ENCODE measurements at places on chromosomes 5 and 9.

DNA sequence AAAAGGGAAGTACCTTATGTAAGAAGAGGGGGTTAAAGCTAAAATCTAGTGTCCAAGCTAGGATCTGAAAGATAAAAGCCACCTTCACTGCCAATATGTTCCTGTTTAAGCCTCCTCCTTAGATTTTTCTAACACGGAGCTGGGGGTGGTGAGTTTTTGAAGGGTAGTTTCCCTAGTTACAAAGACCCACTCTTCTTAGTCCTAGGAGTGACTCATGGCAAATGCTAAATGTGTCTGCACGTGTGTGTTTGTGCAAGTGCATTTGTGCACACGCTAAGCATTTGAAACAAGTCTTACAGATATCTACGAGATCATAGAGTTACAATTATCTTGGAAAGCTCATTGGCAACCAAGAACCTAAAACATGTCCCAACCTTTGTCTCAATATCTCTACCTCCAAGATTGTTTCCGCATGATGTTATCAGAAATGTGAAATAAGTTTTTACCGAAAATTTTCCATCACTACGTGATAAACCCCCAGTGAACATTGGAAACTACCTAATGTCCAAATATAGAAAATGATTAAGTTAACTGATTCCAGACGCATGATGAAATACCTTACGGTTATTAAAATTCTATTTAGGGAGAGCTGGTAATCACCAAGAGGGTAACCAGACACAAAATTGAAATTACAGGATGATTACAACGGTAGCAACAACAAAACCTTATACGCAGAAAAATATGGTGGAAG lies 78.0 kb upstream of the HRH2 start:
- no peak for DNase-seq

GRCh38 chr9:116075191-116075590 lies 78.4 kb upstream of the PAPPA start:
- no peak for DNase-seq

GRCh38 chr5:34703767-34704713 lies 47.9 kb downstream of the RAI14 start:
- no peak for DNase-seq

DNA sequence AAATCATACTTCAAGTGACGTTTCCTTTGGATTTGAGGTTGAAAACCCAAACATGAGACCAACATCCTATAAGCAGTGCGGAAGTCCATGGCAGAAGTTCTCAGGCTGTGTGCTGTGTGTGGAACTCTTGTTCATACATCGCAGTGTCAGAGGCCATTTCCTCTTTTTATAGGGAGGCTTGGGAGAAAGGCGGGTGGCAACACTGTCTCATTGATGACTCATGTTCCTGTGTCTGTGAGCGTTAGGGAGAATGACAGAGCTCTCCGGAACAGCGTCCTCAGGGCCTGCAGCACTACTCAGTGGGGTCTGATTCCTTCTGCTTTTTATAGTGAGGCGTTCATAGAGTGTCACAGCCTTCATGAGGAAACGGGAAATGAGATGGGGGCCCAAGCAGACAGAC lies 98.8 kb upstream of the BASP1 start:
- DNase-seq, result no peak

DNA sequence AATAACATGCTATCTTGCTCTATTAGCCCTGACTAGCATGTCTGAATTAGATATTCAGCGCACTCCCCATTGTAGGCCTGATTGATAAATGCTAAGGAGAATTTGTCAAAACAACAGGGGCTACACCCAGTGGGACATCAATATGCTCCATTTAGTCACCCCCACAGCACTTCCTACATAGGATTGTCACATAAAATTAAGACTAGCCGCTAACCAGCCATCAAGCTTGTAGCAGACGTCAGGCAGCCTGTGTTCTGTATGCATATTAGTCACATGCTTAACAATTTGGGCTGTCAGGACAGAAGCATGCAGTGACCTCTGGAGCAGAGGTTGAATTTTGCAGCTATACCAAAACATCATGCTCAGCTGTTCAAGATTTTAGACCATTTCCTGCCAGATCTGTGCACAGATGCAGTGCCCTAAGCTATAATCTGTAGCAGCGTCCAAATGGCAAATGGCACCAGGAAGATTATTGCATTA lies 197.4 kb upstream of the ISL1 start:
- DNase-seq, result peak; percentile 86

- peak; percentile 62 for DNase-seq
Observed at GRCh38 chr5:58828258-58828657, 245.4 kb downstream of the RAB3C start.

DNA sequence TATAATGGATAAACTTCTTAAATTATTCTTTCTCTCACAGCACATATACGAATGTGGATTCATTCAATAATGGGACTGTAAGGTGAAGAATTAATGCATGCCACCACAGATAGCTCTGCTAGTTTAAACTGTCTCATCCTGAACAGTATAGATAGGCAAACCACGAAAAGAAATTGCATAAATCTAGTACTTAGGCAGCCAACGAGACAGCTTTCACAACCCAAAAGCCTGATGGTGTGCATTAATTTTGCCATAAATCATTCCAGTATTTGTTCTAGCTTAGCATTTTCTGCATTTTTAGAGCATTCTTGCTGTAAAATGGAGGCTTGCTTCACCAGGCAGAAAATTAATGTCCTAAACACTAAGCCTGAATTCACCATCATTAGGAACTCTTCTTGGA lies 834.2 kb upstream of the DMAC1 start:
- DNase-seq, result no peak

DNA sequence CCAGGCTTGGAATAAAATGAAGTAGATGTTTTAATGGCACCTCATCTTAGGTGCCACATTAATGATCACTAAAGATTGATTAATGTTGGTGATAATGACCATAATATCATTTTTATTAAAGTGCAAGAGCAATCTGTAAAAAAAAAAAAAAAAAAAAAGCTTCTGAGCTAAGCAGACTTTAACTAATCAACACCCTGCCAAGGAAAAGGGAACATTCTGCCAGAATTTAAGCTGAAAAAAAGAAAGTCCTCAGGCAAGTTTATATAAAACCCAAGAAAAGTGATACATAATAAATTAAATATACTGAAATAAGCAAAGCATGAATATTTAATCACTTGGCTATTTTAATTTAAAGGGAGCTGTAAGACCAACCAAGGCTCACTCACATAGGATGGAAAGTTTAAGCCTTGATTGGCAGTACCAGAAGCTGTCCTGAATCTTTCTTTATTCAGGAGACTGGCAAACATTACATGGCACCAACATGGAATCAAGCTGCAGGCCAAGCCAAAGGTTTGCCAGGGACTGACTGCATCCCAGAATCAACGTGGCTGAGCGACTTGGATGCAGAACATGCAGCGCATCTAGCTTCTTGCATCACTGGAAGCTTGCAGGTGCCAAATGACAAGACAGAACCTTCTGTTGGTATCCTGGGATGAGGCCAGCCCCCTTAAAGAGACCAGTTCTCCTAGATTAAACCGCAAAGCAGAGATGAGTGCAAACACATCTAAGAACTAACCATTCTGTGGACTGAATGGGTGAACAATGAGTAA lies 413.6 kb downstream of the ENC1 start:
- no peak for DNase-seq

DNA sequence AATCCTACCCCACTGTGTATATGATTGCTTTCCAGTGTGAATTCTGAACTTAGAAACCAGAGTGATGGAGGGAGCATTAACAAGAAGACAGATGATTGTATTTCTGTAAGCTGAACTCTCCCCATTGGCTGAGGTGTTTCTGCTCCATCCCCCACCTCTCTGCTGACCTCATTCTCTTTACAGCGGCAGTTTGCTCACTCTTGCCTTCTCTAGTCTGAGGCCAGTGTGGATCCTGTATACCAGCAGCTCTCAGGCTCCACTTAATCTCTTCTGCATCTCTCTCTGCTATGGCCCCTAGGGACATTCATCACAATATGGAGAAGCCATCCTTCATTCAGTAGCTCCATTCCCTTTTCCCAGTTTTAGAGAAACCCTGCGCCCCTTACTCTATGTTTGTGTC lies 358.8 kb downstream of the MAN2A1 start:
- peak; percentile 71 for DNase-seq

GRCh38 chr9:32704343-32704742 lies 68.9 kb upstream of the TAF1L start:
- DNase-seq, result no peak

- DNase-seq, result no peak
Observed at GRCh38 chr9:126678989-126679388, 65.3 kb downstream of the LMX1B start.

DNA sequence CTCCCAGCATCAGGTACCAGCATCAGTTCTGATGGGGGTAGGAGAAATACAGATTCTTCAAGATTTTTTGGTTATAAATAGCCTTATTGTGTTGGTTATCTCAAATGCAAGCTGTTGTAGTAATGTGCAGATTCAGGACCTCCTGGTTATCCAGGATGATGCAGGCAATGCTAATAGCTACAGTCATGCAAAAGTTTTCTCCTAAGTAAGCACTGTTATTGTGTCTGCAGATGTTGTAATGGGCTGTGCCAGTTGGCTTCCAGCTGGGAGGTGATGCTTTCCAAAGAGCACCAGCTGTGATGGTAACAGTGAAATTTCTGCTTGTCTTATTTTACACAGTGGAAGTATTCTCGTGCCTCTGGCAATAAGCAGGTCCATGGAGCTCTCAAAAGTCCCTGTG lies 719.2 kb upstream of the CTNND2 start:
- peak; percentile 44 for DNase-seq

DNA sequence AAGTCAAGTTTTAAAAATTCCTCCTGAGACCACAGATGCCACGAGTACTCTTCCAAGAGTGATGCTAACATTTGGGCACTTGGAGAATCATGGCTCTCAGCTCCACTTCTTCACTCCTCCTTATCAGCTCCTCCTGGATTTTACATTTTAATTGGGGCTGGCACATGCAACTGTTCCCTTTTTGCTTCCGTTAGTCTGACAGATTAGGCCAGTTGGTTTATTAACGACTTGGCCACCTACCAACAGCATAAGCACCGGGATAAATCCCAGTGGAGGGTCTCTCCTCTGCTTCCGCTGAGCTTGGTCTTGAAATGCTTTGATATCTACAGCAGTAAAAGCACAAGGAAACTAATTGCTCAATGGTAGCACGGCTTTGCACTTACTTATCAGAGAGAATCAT lies 134.6 kb upstream of the RASEF start:
- peak; percentile 86 for DNase-seq

DNA sequence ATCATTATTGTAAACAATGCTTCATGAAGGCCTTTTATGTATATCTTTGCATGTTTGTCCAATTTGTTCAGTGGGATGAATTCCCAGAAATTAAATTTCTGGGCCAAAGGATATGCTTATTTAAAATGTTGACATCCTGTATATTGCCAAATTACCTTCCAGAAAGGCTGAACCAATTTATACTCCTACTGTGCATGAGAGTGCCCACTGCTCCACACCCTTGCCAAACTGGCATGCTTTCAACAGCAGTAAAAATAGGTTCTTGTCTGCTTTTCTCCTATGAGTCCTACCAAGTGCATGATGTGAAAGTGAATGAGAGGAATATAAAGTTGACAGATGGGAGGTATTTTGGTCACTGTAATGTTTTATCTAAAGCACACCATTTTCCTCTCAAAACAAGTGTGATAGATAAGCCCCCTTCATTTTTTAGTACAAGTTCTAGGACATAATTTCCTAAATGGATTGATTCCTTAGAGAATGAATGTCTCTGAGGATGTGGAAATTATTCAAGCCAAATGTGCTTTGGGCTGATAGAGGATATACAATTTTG lies 70.5 kb upstream of the ERBIN start:
- DNase-seq, result no peak

Measured in NCI-H524 (cell line).